ENCODE measurements at places on chromosomes 7 and 10.

- DNase-seq: no peak
Measured at GRCh38 chr10:77828377-77828776, 98.2 kb downstream of the DLG5 start.

DNA sequence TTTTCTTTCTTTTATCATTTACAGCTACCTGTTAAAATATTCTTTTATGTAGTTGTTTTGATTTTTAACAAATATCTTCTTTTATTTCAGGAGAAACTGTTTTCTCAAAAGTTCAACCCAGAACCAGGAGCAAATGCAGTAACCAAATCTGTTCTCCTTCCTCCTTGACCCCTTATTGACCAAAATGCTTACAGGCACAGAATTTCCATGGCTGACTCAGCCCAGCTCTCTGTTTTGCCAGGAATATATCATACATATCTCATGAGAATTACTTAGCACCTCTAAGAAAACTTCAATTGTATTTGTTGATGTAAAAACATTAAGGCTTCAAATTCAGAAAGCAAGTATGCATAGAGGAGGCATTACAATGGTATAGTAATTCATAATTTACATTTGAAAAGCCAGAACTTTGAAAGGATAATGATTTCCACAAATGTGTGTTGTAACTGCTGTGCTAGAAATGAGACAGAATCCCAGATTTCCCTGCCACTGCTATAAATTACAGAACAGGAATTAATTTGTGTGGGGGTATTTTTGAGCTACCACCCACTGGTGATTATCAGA is 2.2 kb downstream of the GSAP start:
- DNase-seq: no peak

DNA sequence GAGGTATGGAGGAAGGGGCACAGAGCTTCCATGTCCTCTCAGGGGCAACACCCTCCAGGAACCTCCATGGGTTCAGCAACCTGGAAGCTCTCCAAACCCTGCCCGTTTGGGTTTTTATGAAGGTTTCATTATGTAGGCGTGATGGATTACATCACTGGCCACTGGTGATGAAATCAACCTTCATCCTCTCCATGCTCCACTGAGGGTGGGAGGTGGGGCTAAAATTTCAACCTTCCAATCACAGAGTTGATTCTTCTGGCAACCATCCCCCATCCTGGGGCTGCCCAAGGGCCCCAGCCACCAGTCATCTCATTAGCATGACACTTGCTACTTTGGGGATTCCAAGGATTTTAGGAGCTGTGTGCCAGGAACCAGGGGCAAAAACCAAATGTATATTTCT is 90.1 kb downstream of the TEX36 start:
- DNase-seq: no peak

- no peak for DNase-seq
Measured at GRCh38 chr10:21292763-21293517, 232.5 kb downstream of the SKIDA1 start.

GRCh38 chr10:123639131-123639530 is 27.0 kb upstream of the GPR26 start:
- DNase-seq: no peak

- no peak for DNase-seq
Measured at GRCh38 chr10:100371482-100372027, 24.5 kb downstream of the SCD start.

- no peak for DNase-seq
Measured at GRCh38 chr10:96389785-96390184, 31.0 kb upstream of the OPALIN start.
